Activated T-cell treated with anti-CD3 and anti-CD28 coated beads, Interleukin-2, amount 50 U/mL, for 72 hours (primary cell): ENCODE measurements at places on chromosomes 3 and 15. TPM values are rescaled to one million over a fixed set of nuclear protein-coding genes. Genes with fewer than 3 reads are reported as not detected.
A peak's percentile ranks its signal among the peaks of the same experiment; 100 is the strongest.

GRCh38 chr3:117019082-117019713, 309.6 kb downstream of the TUSC7 start:
- H3K4me3 ChIP-seq: no peak overlapping the region
- H3K4me1 ChIP-seq: no peaks in the 10 kb centered on the region
- DNase-seq: peak; percentile 33
- H3K27ac ChIP-seq: no peak overlapping the region
- peaks cover 8% of the 10 kb centered on the region for H3K27me3 ChIP-seq
- H3K36me3 ChIP-seq: no peaks in the 10 kb centered on the region

DNA sequence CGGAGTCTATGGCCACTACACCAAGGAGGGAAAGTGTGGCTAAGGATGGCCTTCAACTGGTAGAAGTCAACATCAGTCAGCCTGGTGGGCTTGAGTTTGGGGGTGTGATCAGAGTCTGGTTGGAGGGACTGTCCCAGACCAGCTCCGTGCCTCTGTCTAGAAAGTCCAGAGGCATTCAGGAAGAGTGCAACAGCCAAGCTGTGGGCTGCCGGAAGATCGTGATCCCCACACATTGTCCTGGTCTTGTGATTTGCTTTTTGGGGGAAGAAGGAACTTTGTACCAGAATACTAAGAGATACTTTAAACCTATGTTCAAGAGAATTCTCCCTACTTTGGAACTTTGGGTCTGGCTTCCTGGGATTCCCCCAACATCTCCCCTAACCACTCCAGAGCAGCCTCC, 47.8 kb upstream of the VPS8 start:
- no peak overlapping the region for H3K4me3 ChIP-seq
- peaks cover 7% of the 10 kb centered on the region for H3K4me1 ChIP-seq
- H3K36me3 ChIP-seq: no peaks in the 10 kb centered on the region
- no peak for DNase-seq
- peaks cover 15% of the 10 kb centered on the region for H3K27me3 ChIP-seq

GRCh38 chr3:67706934-67707333, 52.5 kb upstream of the SUCLG2 start:
- no peak overlapping the region for H3K4me3 ChIP-seq
- no peak overlapping the region for H3K27ac ChIP-seq
- no peaks in the 10 kb centered on the region for H3K36me3 ChIP-seq
- H3K4me1 ChIP-seq: no peaks in the 10 kb centered on the region
- no peak for DNase-seq

DNA sequence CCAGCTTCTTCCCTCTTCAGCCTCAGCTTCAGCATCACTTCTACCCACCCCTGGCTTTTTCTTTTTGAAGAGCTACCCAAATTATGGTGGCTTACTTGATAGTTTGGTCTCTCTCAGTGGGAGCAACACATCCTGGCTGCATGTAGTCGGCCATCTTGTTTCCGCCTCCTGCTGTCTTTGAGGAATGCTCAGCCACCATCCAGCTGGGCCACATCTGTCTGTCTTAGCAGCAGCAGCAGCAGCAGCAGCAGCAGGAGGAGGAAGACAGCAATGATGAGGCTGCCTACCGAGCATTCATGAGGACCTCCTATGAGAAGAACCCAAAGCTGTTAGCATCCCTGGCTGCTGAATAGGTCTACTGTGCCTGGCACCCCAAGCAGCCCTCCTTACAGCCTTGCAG, 19.7 kb downstream of the IL16 start:
- no peak overlapping the region for H3K27ac ChIP-seq
- no peak overlapping the region for H3K4me3 ChIP-seq
- H3K27me3 ChIP-seq: no peaks in the 10 kb centered on the region
- no peaks in the 10 kb centered on the region for H3K4me1 ChIP-seq
- peaks cover 6% of the 10 kb centered on the region for H3K36me3 ChIP-seq
- DNase-seq: no peak

GRCh38 chr3:171441381-171441780, 18.8 kb downstream of the TNIK start:
- H3K4me1 ChIP-seq: peaks cover 79% of the 10 kb centered on the region
- no peaks in the 10 kb centered on the region for H3K27me3 ChIP-seq
- H3K4me3 ChIP-seq: no peak overlapping the region
- DNase-seq: no peak

DNA sequence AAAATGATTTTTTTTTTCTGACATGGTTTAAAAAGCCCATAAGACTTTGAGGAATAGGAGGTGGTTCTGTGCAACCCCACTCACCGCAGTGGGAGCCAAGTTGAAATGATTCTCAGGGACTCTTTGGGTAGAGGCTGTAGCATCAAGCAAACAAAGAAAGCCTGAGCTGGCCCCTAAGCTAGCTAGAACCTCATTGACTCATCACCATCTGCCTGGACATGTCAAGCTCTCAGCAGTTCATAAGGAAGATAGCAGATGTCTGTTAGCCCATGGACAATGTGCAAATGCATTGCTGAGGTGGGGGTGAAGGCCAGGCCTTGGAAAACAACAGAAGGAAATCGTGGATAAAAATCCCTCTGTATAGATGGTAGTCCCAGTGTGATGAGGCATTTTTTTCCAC, 234.8 kb downstream of the NR2F2 start:
- no peak overlapping the region for H3K4me3 ChIP-seq
- DNase-seq: no peak
- peaks cover 7% of the 10 kb centered on the region for H3K27me3 ChIP-seq
- H3K27ac ChIP-seq: no peak overlapping the region

The SLC28A1 gene
- not detected for total RNA-seq

The RASGRP1 gene
- 183 TPM for total RNA-seq

The SELENOS gene
- total RNA-seq: 44.8 TPM

The CCDC39 gene
- total RNA-seq: not detected
